Stimulated activated CD8-positive, alpha-beta memory T cell treated with anti-CD3 and anti-CD28 coated beads, Interleukin-7, amount 100 ng/mL, for 1 hour (primary cell): ENCODE measurements at places on chromosomes 3 and 15.

- no peak for DNase-seq
Observed at GRCh38 chr15:42087926-42088800, 6.2 kb downstream of the PLA2G4D start.

GRCh38 chr3:172659246-172660002, 51.4 kb downstream of the NCEH1 start:
- DNase-seq: no peak

DNA sequence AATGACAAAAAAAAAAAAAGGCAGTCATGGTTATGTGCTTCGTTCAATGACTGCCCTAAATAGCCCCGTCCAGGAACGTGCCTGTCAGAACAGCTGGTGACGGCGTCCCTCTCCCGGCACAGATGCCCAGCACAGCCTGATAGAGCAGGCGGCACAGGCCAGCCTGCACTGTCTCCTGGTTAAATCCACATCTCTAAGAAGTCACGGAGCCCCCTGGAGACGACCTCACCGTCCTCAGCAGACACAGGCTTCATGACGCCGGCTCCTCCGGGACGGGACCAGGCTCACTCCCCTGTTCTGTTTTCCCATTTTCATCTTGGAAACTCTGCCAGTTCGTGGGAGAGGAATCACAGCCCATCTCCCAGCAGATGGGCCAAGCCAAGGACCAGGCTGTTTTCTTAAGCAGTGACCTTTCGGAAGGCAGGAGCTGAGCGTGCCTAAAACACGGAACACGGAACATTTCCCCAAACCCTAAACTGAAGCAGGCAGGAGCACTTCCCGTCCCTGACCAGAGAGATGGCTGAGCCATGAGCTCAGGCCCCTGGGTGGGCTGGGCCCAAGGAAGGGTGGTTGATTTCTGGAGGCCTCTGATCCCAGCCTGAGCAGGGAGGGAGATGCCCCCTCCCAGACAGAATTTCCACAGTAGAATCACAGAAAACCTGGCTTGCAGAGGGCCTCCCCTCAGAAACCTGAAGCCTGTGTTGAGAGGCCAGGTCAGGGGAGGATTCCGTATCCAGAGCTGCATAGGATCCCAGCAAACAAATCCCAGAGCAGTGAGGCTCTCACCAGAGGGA, 35.9 kb downstream of the ADCY5 start:
- no peak for DNase-seq

DNA sequence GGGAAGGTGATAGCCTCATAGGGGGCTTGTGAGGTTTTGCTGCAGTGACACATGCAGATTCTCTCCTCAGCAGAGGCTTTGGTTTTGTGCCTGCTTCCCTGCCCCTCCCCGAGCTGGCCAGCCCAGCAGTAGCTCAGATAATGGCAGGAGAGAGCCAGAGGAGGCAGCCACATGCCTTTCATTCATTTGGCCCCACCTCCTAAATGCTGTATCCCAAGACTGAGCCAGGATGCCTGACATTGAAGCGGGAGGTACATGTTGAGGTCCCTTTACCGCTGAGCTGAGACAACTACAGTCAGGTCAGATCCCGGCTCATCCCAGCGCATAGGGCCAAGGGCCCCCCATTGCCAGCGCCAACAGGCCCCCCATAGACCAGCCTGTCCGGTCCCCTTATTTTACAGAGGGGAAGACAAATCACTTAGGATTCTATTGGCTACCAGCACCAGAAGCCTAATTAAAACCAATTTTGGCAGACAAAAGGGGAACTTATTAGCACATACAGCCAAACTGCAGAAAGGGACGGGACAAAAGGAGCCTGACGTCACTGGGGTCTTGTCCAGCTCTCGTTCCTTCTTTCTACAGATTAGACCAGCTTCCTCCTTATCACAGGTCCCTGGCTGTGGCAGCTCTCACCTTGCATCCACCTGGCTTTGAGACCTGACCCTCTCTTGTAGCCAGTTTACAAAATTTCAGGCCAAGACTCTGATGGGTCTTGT, 12.1 kb upstream of the POLG start:
- DNase-seq: no peak

DNA sequence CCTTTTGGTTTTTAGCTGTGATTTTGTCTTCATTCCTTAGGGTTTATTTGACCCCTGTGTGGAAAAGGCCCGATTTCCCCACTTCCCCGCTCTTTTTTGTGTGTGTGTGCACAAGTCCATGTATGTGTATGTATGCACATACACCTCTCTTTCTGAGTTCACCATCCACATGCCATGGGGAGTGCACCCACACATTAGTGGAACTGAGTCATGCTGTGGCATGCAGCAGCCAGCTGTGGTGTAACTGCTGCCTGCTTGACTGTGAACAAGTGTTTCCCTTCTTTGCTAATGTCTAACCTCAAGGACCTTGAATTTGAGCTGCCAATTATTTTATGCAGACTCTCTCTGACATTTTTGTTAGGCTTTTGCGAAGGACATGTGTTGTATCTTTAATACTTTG, 434.9 kb upstream of the TPM1 start:
- DNase-seq: no peak

- no peak for DNase-seq
Observed at GRCh38 chr15:58478035-58478434, 46.2 kb downstream of the LIPC start.

DNA sequence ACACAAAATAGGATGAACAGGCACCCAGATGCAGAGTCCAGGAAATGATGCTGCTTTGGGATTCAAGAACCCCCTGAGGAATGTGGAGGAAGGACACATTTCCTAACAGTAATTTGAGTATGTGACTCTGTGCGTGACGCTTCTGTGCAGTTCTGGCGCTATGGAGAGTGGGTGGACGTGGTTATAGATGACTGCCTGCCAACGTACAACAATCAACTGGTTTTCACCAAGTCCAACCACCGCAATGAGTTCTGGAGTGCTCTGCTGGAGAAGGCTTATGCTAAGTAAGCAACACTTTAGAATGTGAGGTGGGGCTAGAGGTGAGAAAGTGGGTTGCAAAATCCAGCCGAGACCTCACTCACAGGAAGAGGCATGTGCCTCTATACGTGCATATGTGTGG, 28.3 kb downstream of the CAPN3 start:
- DNase-seq: no peak
